ENCODE measurements at places on chromosomes 3 and 15.

GRCh38 chr3:73060302-73060723 is 1.1 kb upstream of the EBLN2 start:
- no peak for DNase-seq

DNA sequence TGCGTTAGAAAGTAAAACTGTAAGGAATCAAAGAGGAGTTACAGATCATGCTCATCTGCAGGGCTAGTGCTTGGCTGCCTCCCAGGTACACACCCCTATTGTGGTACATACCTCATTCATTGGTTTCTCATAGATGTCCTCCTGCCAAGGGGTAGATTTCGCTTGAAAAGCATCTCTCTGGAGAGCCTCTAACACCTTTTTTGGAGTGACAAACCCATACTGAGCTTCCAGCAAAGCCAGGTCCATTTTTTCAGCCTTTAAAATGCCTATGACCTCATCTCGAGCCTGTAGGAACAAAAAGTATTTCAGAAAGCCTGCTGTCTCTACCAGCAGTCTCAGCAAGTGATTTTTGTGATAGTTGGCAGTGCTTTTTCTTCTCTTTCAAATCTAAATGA is 112.1 kb downstream of the CMSS1 start:
- no peak for DNase-seq

GRCh38 chr15:87604857-87605446 is 651.6 kb downstream of the NTRK3 start:
- no peak for DNase-seq

DNA sequence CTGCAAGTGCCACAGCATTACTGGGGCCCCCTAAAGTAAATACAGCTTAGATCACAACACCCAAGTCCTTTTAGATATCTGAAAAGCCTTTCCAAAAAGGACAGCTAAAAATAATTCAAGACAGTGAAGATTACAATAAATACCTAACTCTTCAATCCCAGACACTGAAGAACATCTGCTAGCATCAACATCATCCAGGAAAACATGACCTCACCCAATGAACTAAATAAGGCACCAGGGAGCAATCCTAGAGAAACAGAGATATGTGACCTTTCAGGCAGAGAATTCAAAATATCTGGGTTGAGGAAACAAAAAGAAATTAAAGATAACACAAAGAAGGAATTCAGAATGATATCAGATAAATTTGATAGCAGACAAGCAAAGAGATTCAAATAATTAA is 71.7 kb upstream of the TTC14 start:
- DNase-seq: no peak

GRCh38 chr15:41656188-41656587 is 4.0 kb upstream of the MGA start:
- DNase-seq: no peak

DNA sequence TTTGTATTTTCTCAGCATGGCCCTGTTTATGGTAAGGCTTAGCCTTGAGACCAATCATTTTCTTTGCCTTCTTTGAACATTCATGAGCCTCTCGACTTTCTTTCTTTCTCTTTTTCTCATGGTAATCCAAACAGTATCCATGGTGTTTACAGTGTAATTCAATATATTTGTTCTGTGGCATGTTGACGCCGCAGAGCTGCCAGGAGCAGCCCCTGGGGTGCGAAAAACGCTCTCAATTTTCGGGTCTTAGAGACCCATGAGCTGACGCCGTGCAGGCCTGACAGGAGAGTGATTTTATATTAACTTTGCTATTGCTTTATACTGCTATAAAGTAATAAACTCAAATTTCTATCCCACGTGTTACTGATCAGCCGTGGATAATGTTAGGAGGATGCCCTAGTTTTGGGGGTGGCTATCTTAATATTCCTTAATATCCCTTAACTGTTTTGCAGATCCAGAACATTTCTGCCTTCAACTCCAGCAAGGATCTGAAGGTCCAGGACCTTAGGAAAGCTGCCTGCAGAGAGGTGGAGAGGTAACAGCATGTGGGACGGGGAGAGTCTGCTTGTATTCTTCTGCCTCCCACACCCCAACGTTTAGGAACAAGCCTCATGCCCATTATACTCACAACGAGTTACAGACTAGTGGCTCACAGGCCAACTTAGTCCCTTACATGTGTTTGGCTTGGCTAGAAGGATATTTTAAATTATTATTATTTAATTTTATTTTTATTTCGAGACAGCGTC is 29.3 kb upstream of the MYO1E start:
- no peak for DNase-seq

DNA sequence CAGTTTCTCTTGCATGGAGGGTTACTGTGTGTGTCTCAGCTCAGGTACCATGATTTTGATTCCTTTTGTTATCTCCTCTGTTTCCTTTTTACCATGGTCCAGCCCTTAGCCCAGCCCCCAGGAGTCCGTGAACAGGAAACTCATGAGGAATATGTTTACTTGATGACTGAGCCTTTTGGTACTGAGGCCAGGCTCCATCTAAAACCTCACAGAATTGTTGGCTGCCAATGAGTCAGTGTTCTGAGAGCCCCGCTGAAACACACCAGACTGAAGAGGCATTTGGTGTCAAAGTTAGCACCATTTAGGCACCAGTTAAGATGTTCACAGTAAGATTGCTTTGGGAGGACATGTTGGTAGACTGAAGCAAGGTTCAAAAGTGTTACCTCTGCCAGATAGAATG is 80.9 kb downstream of the DGKG start:
- no peak for DNase-seq

DNA sequence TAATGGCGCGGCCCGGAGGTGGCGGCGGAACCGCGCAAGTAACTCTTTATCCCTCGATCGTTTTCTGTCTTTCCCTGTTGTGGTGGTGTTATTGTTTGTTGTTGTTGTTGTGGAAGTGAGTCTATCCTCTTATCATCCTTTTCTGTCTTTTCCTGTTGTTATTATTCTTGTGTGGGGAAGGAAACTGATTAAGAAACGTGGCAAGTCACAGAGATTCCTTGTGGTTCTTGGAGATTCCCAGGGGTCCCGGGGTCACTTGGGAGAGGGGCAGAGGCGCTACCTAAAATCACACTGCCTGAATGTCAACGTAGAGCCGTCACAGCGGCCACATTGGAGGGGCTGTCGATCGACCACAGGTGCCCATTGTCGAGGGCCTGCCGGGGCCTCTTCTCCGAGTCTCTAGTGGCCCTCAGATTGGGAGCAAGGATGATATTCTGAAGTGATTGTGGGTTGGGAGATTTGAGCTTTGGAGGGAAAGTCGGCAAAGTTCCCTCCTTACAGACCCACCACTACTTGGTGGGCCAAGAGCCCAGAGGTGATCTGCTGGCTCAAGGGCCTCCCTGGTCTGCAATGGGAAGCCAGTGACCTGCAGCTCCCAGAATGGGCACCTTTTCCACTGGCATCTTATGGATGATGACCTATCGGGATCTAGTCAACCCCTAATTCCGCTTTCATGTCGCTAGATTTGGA is 790 bp downstream of the PARP14 start:
- no peak for DNase-seq

GRCh38 chr3:190180268-190180667 is 59.6 kb upstream of the P3H2 start:
- DNase-seq: no peak

All from DMS79 (cell line).